ENCODE measurements at places on chromosomes 1 and 21.

GRCh38 chr1:170891872-170892271, 43.5 kb upstream of the MROH9 start:
- DNase-seq = peak; percentile 36

- DNase-seq = no peak
Observed at GRCh38 chr1:25111706-25112105, 120.6 kb downstream of the SYF2 start.

GRCh38 chr1:71049951-71050598, 2.5 kb upstream of the PTGER3 start:
- DNase-seq = peak; percentile 64

DNA sequence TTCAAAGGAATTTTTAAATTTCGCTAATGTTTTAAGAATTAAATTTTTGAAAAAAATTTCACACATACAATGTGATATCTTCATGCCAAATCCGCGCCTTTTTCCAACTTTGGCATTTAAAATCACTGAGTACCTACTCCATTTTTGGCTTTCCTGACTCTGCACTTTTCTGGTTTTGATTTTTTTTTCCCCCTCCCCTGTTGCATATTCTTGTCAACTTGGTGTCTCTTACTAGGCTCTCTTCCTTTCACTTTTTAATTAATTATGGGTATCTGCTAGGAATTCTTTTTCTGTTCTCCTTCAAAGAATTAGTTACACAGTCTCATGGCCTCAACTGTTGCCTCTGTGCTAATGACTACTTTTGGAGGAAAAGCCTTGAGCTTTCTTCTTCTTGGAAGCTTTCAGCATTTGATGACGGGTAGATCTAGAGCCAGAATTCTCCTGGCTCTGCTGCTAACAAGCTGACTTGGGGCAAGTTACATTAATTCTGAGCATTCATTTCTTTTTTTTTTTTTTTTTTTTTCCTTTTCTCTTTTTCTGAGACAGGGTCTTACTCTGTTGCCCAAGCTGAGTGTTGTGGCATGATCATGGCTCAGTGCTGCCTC, 1.8 kb downstream of the AGL start:
- DNase-seq = no peak

DNA sequence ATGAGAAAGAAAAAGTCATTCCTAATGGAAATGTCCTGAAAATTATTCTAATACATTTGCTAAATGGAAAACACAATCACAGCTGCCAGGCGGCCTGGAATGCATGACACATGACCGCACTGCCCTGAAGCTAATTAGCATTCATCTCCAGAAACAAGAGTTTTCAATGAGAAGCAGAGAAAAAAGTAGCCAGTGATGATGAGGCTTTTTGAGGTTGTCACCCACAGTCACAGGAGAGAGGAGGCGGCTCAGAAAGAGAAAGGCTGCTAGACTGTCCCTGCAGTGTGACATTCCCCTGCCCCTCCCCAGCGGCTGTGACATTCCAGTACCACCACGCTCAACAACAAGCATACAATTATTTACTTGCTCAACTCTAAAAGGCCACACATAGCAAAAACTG, 122.9 kb upstream of the KRTAP19-8 start:
- peak; percentile 49 for DNase-seq

DNA sequence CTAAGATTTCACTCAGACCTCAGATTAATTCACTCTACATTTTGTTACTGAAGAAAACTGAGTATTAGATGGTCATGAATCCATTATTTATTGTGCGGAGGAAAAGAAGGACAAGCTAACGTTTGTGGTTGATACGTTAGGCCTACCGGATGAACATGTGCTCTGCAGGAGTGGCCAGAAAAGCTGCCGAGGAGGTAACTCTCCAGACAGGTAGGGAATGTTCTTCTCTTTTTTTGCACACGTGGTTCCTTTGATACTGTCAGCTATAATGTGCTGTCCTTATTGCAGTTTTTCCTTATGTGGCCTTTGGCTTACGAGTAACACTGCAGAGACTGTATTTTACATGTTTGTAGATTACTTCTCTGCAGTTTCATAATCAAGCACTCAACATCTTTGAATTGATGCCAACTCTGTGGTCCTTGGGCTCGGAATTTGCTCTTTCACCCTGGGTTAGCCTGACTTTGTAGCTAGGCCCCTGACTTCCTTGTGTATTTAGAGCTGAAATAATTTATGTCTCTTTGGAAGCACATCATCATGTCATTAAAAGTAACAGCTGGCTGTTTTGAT, 13.6 kb downstream of the MTR start:
- DNase-seq = no peak

DNA sequence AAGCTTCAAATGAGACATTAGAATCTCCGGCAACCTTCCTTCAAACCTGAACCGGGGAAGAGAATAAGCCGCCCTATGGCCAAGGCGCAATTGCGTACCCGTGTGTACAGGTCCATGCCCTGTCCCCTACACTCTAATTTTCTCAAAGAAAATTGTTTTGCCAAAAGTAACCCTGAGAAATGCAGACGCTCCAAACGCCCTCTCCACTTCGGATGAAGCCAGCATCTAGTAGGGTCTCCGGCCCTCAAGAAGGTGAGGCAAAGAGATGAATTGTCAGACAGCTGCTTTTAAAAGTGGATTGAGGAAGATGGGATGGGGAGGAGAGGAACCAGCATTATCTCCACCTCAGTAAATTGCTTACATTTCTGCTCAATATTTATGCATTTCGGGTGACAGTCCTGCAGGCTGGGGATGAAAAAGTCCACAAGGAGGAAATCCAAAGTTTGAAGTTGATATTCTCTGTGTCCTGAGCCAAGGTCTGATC, 630 bp upstream of the LHX9 start:
- no peak for DNase-seq

- no peak for DNase-seq
Observed at GRCh38 chr1:199936441-199936840, 91.1 kb upstream of the NR5A2 start.

Measured in SW480 (cell line).